CD4-positive, alpha-beta T cell treated with Interferon alpha-2 for 1 hour (primary cell): ENCODE measurements at places on chromosomes 3 and 15.

DNA sequence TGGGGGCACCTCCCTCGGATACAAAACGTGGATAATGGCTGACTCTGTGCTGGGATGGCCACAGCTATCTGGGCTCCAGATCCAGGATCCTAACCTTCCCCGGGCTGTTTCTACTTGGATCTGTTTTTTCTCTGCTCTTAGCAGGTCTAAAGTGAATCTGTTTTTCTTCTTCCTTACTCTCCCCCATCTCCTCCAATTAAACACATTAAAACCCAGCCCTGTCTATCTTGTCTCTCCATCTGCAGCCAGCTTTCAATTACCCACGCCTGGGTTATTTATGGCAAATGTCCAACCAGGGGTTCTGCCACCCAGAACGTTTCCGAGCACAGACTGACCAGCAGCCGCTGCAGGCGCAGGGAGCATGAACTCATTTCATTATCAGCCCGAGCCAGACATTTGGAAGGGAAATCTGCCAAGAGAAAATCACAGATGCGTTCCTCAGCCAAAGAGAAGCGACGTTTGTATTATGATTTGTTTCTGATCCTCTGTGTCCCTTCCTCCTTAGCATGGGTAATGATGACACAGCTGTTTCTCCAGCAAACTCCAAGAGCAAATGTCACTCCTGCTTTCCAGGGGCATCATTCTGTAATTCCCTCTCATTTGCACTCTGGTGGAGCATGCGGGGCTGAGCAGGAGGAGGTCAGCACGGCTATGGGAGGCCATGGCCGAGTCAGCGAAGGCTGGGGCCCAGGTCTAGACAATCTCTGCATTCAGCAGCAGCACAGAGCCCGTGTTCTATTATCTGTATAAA lies 42.0 kb downstream of the UMPS start:
- no peak for DNase-seq

DNA sequence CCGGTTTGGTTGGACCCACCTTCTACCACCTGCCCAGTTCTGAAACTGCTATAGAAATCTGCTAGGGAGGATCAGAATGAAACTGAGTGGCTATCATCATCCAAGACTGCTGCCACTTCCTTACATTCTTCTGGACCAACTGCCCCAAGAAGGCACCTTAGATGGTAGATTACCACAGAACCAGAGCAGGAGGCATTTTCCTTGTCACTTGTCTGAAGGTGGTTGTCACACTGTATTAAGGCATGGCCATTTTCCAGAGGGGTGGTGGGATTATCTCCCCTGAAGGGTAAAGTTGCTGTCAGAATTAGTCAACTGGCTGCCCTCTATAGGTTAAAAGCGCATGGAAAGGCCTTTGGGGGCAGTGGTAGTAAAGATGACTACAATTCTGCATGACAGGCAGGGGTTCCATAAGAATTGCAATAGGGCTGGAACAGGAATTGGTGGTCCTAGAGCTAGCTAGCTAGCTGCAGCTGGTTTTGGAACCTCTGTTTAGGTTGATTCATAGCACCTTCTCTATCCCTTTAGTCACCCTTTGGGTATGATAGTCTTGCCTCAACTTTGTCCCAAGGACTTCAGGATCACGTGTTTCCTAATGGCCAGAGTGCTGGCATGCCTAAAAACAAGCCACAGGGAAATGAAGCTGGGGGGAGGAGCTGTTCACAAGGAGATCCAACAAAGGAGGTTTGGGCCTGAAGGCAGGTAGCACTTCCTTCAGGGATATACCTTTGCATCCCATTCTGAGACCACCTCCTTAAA lies 4.8 kb upstream of the CSPG5 start:
- DNase-seq = no peak

DNA sequence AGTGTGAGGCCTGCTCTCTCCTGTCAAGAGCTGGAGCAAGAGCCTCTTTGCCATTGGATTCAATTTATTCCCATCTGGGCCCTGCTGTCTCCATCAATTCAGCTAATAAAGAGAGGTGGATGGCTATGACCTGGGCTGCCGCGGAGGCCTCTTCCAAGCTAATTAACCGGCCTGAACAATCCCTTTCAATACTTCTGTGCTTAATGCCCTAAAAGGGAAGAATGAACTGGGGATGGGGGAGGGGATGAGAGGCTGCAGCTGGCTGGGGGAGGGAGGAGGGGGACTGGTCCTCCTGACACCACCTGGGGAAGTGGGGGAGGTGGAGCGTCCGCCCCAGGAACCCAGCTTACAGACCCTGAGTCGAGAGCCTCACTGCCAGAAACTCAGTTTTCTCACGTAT lies 33.4 kb upstream of the PRR23E start:
- DNase-seq = no peak

DNA sequence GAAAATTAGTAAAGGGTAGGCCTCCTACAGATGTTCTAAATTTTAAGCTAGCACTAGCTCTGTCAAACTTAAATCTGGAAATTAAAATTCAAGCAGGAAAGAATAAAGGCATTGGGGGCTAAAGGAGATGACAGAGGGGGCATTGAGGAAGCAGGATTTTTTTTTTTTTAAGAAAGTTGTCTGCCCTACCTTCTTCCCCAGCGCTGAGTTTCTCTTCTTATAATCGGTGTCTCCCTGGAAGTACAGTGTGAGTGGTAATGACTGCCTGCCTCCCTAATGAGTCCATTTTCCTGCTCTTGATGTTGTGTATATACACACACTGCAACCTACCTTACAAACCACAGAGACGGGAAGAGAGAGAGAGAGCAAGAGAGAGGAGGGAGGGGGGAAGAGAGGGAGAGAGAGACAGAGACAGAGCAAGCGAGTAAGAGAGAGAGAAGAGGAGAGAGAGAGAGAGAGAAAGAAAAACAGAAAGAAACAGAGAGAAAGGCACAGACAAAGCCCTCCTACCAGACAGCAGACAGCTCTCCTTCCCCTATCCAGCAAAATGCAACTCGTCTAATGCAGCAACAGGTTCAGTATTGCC lies 47.0 kb downstream of the ZBTB20 start:
- DNase-seq = peak; percentile 30

- no peak for DNase-seq
Measured at GRCh38 chr3:32373844-32374243, 17.8 kb upstream of the CMTM7 start.

GRCh38 chr15:41207687-41208448 lies 22.7 kb downstream of the EXD1 start:
- no peak for DNase-seq

- DNase-seq = no peak
Measured at GRCh38 chr3:128945041-128945877, 48.6 kb downstream of the CFAP92 start.

DNA sequence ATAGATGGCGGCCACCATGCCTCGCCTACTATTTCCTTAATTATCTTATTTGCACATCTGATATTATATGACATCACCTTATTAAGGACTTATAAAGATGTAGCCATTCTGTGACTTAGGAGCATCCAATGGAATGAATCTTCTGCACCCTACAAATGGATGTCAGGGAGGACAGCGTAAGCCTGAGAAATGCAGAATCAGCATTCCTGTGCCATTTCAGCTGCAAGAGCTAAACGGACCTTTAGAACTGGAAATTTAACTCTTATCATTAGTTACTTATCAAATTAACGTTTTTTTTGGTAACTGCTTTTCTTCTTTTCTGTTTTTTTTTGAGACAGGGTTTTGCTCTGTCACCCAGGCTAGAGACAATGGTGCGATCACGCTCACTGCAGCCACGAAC lies 65.6 kb downstream of the LMLN start:
- DNase-seq = no peak
